ENCODE measurements at places on chromosomes 13 and 19.

- no peak overlapping the region for H3K4me3 ChIP-seq
- H3K36me3 ChIP-seq = no peaks in the 10 kb centered on the region
- no peaks in the 10 kb centered on the region for H3K27me3 ChIP-seq
- no peak overlapping the region for H3K27ac ChIP-seq
- DNase-seq = no peak
Measured at GRCh38 chr19:19774354-19775033, 41.6 kb upstream of the ZNF14 start.

DNA sequence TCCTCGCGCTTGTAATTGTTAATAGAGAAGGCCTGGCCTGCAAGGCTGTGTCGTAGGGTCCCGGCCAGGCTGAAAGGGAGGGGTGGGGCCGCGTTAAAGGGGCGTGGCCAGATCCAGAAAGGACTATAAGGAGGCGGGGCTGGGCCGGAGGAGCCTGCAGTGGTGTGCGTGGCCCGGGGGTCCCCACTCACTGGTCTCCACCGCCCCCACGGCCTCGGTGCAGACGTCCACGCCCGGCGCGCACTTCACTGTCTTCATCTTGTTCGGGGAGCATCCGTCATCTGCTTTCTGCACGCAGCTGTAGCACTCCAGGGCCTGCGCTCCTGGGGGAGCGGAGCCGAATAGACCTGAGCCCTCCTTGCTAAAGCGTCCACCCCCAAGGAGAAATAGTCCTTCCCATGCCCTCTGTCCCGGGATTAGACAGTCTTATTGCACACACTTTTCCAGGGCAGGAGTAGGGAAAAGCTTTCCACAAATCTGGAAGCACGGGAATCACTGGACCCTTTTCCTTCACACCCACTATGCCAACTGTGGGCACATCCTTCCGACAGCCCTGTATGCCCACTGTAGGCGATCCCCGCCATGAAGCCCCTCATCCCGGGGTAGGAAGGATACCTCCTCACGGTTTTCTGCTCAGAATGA is 1.2 kb downstream of the LYPD3 start:
- H3K27ac ChIP-seq = no peak overlapping the region
- peaks cover 2% of the 10 kb centered on the region for H3K4me1 ChIP-seq
- H3K27me3 ChIP-seq = no peaks in the 10 kb centered on the region
- DNase-seq = no peak

- H3K27ac ChIP-seq = no peak overlapping the region
- no peaks in the 10 kb centered on the region for H3K27me3 ChIP-seq
- DNase-seq = no peak
- no peaks in the 10 kb centered on the region for H3K4me1 ChIP-seq
- no peak overlapping the region for H3K4me3 ChIP-seq
Measured at GRCh38 chr13:33112766-33113165, 96.5 kb downstream of the KL start.

DNA sequence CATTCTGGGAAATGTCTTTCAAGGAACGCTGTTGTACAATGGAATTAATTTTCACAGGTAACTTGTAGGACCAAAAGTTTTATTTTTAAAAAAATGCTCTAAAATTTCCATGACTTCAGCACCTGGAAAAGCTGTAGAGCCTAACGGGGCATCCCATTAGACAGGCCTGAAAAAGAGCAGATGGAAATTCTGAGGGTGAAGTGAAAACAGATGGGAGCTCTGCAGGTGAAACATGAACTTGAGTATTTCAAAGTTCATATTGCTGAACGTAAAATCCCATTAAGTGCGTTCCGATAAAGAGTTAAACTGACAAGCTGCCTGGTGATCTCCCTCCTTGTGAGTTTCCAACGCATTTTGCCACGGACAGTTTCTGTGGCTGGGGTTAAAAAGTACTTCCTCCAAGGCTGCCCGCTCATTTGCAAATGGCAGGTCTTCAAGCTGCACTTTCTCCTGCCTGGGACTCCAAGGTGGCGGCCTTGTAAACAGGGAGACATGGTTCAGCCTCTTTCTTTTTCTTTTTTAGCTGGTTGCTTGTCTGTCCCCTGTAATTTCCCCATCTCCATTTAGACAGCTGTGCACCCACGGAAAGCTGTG is 450.4 kb downstream of the FGF9 start:
- no peak overlapping the region for H3K4me3 ChIP-seq
- no peak for DNase-seq
- H3K27me3 ChIP-seq = no peaks in the 10 kb centered on the region
- H3K27ac ChIP-seq = no peak overlapping the region
- H3K36me3 ChIP-seq = no peaks in the 10 kb centered on the region

DNA sequence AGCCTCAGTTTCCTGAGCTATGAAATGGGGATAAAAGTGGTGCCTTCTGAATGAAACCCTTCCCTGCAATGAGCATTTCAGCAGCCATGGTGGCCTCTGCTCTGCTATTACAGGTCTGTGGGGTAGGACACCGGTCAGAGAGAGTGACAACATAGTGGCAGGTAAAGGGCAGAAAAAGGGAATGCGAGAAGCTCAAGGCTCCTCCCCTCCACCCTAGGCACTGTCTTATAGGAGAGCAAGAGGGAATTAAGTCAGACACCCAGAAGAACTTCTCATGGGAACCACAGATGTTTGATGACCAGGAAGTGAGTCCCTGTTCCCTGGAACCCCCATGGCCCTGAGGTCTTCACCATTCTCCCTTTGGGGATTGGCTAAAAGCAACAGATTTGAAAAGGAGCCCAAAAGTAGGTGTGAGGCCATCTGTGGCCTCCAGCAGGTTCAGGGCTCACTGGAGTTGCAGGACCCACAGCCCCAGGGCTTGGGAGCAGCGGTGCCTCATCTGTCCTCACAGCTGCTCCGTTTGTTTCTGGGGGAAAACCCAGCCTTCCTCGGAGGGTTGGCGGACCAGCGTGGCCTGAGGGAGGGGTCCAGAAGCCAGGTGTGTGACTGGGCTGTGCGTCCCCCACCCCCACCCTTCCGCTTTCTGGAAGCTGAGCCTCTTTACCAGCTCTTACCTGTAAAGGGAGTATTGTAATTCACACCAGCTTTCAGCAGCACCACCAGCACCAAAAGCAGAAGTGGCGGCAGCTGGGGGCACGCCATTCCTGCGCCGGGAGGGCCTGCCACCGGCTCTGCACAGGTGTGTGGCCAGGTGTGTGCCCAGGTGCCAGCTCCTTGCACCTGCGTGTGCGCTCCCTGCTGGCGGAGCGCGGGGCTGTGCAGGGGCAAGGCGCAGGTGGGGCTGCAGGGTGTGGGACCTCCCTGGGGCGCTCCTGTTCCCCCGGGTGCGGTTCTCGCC is 19.4 kb downstream of the IQCN start:
- H3K4me3 ChIP-seq = no peak overlapping the region
- no peaks in the 10 kb centered on the region for H3K27me3 ChIP-seq

DNA sequence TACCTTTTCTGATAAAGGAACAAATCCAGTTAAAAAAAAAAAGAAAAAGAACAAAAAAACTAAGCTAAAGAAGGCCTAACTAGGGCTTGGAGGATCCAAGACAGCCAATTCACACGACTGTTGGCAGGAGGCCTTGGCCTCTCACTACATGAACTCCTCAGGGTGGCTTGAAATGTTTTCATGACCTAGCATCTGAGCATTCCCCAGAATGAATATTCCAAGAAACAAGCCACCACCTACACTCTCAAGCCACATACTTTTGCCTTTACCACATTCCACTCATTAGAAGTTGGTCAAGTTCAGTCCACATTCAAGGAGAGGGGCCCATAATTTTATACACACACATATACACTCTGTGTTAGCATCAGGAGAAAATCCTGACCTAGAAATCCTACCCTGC is 97.6 kb upstream of the SIAH3 start:
- no peak for DNase-seq
- H3K36me3 ChIP-seq = no peaks in the 10 kb centered on the region
- no peak overlapping the region for H3K27ac ChIP-seq
- no peaks in the 10 kb centered on the region for H3K27me3 ChIP-seq
- H3K4me1 ChIP-seq = no peaks in the 10 kb centered on the region
- H3K4me3 ChIP-seq = no peak overlapping the region

GRCh38 chr13:42741914-42742313 is 39.5 kb upstream of the FAM216B start:
- no peak overlapping the region for H3K4me3 ChIP-seq
- no peaks in the 10 kb centered on the region for H3K27me3 ChIP-seq
- no peak overlapping the region for H3K27ac ChIP-seq

- H3K27ac ChIP-seq = peak overlapping the region; percentile 94
- DNase-seq = peak; percentile 72
- H3K27me3 ChIP-seq = peaks cover 11% of the 10 kb centered on the region
Measured at GRCh38 chr19:925087-925525, 729 bp upstream of the ARID3A start.

- H3K27me3 ChIP-seq = no peaks in the 10 kb centered on the region
- no peak for DNase-seq
- H3K4me1 ChIP-seq = no peaks in the 10 kb centered on the region
- no peak overlapping the region for H3K4me3 ChIP-seq
Measured at GRCh38 chr13:34344816-34345215, 526.9 kb downstream of the RFC3 start.

DNA sequence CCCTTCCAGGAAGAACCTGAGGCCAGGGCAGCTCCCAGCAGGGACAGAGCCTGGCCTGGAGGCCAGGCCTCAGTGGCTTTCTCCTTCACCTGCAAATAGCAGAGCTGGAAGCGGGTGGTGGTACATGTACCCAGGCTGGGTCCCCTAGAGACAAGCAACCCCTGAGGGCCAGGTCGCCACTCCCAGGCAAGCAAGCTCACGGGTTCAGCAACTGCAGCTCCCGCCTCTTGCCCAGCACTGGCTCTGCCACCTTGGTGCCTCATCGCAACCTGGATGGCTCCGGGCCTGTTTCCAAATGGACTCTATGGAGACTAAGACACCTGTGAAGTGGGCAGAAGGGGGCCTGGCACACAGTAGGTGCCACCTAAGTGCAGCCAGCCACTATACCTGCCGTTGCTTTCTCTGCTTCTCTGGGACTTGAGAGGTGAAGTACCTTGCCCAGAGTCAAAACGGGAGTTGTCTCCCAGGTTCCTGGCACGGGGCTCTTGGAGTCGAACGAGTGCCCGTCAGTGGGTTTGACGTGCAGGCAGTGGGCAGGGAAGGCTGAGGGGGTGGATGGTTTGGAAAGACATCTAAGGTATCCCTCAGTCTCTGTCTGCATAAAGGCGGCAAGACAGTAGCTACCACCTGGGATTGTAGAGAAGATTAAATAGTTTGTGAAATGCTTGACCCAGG is 2.4 kb upstream of the PLPP2 start:
- H3K4me1 ChIP-seq = no peaks in the 10 kb centered on the region
- no peak overlapping the region for H3K4me3 ChIP-seq
- no peaks in the 10 kb centered on the region for H3K27me3 ChIP-seq
- no peak overlapping the region for H3K27ac ChIP-seq

DNA sequence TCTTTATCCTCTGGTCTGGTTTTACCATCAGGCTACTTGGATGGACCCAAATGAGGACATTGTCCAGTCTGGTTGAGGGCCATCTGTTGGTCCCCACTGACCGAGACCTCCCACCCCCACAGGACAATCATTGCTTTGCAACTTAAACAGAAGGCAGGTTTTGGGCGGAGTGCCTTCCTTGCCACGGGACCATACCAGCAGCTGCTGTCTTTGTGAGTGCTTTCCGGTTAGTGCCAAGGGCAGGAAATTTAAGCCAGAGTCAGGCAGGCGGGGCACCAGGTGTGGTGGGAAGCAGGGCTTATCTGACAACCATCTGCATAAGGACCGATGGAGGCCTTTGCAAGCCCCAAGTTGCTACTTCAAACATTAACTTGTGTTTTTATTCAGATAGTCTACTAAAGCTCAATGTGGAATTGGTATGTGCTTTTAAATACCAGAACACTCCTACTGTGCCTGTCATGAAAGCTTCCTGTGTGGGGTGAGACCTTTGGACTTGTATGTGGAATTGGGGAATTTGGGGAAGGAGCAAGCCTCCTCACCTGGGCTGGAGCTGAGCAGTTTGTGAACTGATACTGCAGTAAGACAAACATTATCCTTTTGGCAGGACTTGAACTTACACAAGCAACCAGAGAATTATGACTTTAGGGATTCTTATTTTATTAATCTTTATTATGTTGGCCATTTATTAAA is 39.3 kb upstream of the UBE2L5 start:
- DNase-seq = no peak
- no peak overlapping the region for H3K27ac ChIP-seq
- no peak overlapping the region for H3K4me3 ChIP-seq
- no peaks in the 10 kb centered on the region for H3K27me3 ChIP-seq
- no peaks in the 10 kb centered on the region for H3K4me1 ChIP-seq

- no peak for DNase-seq
- H3K4me1 ChIP-seq = no peaks in the 10 kb centered on the region
- H3K27me3 ChIP-seq = no peaks in the 10 kb centered on the region
- H3K27ac ChIP-seq = no peak overlapping the region
- no peaks in the 10 kb centered on the region for H3K36me3 ChIP-seq
- no peak overlapping the region for H3K4me3 ChIP-seq
Measured at GRCh38 chr13:60028021-60028420, 135.7 kb downstream of the DIAPH3 start.

GRCh38 chr13:51845574-51846318 is 769 bp upstream of the TMEM272 start:
- H3K27me3 ChIP-seq = no peaks in the 10 kb centered on the region
- H3K4me3 ChIP-seq = no peak overlapping the region
- H3K4me1 ChIP-seq = no peaks in the 10 kb centered on the region
- H3K27ac ChIP-seq = no peak overlapping the region
- H3K36me3 ChIP-seq = no peaks in the 10 kb centered on the region
- DNase-seq = peak; percentile 1

GRCh38 chr13:110014719-110015118 is 228.3 kb upstream of the IRS2 start:
- no peaks in the 10 kb centered on the region for H3K36me3 ChIP-seq
- H3K4me1 ChIP-seq = peaks cover 2% of the 10 kb centered on the region

DNA sequence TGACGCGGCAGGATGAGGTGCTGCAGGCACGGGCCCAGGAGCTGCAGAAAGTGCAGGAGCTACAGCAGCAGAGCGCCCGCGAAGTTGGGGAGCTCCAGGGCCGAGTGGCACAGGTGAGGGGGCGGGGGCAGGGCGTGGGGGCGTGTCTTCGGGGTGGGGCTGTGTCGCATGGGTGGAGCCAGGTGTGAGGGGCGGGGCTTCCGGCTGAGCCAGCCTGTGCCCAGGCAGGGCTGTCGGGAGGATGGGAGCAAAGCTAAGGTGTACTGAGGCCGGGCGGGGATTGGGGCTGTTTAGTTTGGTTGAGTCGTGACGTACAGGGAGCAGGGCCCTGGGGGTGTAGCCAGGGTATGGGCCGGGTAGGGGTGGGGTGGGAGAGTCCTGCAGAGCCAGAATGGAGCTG is 62.3 kb downstream of the KCNC3 start:
- H3K27ac ChIP-seq = no peak overlapping the region
- H3K36me3 ChIP-seq = no peaks in the 10 kb centered on the region
- H3K4me3 ChIP-seq = no peak overlapping the region
- H3K4me1 ChIP-seq = no peaks in the 10 kb centered on the region
- peak; percentile 87 for DNase-seq
- H3K27me3 ChIP-seq = no peaks in the 10 kb centered on the region

DNA sequence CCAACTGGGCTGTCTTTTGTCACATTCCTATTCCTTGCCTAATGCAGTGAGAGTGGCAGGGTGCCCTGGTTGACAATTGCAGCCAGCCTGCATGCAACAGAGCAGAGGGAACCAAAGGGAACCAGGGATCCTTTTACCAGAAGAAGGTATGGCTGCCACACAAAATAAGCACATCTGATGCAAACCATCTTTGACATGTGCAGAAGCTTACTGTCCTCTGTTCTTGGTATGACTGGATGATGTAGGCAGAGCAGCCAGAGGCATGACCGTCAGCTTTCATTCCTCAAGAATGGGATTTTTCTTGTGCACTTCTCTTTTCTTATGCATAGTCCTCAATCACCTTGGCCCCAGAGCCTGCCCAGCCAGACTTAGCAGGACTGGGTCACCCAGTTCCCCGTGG is 116.1 kb downstream of the UQCRFS1 start:
- H3K27me3 ChIP-seq = no peaks in the 10 kb centered on the region
- H3K27ac ChIP-seq = no peak overlapping the region
- no peaks in the 10 kb centered on the region for H3K36me3 ChIP-seq
- no peaks in the 10 kb centered on the region for H3K4me1 ChIP-seq
